Hippocampal formation (tissue), 2 donors: ENCODE measurements at places on chromosomes 5 and 9.

DNA sequence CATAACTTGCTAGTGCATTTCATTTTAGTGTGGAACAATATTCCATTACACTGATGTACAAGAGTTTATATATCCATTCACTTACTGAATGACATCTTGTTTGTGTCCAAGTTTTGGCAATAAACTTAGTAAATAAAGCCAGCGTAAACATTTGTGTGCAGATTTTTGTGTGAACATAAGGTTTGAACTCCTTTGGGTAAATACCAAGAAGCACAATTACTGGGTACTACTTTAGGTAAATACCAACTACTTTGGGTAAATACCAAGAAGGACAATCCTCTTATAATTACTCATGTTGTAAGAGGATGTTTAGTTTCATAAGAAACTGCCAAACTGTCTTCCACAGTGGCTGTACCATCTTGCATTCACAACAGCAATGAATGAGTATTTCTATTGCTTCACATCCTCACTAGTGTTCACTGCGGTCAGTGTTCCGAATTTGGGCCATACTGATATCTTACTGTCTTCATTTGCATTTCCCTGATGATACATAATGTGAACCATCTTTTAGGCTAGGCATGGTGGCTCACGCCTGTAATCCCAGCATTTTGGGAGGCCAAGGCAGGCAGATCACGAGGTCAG is 2.3 kb upstream of the SYK start:
- DNase-seq = no peak

DNA sequence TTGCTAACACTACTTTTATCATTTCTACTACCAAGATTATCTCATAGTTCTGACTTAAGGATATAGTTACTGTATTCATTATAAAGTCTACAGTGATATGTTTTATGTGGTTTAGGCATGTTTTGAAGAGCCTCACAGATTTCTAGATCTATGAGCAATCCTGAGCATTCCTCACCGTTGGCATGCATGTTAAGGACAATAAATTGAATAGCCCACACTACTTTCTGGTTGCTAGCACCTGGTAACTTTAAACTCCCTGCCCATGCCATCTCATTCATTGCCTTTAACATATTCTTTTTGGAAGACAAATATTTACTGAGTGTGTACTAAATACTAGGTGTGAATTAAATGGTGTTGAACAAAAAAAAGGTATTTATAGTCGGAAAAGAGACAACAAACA is 868.1 kb upstream of the CDH9 start:
- no peak for DNase-seq

- DNase-seq = no peak
Measured at GRCh38 chr5:27494887-27495286, 456.5 kb upstream of the CDH9 start.

DNA sequence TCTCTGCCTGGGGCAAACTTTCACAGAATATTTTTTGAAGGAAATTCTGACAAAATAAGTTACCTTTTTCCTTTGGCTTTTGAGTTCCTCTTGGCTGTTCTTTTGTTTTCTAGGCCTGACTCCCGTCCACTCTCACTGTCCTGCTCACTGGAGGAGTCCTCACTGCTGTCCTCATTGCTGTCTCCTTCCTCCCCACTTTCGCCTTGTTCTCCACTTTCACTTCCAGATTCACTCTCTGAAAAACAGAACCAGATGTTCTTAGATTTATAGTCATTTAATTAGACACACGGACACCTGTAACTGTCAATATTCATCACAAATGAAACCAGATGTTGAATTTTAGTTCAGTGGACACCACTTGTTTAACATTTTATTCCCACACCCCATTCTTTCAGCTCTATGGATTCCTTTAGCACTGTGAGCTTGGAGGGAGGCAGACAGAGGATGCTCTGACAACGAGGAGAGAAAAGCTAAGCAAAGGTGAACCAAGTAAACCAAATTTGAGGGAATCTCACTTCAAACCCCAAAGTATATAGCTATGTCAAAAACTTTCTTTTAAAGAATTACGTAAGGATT is 180.7 kb downstream of the AP3B1 start:
- DNase-seq = no peak

DNA sequence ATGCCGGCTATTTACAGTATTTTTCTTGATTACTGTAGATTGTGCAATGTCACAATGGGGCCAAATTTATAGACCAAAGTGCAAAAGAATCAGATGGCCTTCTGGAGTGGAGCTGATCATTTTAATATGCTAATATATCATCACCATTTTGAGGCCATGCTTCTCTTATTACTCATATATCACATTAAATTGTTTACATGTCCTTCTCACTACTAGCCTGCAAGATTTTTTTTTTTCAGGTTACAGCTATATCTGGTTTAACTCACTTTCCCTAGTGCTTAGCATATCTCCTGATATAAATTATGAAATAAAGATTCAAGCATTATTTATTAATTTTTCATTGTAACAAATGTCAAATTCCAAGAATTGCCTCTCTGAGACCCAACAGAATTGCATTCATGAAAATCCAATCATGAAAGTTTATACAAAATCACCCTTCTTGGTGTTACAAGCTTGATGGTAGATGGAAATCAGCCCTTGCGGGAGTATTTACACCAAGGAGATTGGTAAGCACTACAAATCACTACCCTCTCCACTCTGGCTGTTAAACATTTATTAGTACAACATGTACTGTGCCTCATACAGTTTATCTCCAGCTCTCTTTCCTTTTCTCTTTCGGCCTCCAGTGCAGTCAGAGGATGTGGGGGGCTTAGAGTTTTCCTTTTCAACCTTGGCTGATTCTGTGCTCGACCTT is 703.9 kb downstream of the BRINP1 start:
- DNase-seq = no peak

DNA sequence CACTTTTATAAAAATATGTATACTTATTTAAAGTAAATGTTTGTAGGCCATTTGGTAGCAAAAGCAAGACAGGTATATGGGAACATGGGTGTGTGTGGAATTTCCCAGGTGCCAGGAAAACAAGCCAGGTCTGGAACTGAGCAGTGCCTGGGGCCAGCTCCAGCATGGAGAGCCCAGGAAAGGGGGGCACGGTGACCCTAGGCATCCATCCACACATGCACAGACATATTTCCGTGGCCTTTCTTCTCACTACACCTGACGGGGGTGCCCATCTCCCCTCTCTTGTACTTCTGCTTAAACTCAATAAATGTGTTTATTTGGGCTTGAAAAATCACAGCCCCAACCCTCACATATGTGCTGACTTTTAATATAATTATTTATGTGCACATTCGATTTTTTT is 31.2 kb upstream of the CXCL14 start:
- no peak for DNase-seq

DNA sequence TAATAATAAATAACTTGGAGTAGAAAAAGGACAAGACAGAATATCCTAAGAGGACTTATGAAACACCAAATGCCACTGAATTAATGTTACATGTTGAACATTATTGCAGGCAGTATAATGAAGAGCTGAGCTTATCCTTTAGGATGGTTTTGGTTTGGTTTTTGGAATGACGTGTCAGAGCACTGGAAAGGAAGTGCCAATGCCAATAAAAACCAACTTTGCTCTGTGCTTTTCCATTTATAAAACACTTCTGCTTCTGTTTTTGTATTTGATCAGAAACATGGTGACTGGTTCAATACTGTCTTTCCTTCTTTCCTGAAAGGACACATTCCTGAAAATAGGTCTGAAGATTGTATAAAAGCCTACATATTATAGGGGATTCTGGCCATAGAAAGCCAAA is 4.2 kb downstream of the MEGF10 start:
- no peak for DNase-seq

- no peak for DNase-seq
Measured at GRCh38 chr9:36968574-36969215, 65.4 kb downstream of the PAX5 start.

- DNase-seq = peak; percentile 11
Measured at GRCh38 chr9:31119890-31120454, 1264.5 kb upstream of the ACO1 start.

GRCh38 chr5:10364186-10364689 is 10.7 kb downstream of the MARCHF6 start:
- no peak for DNase-seq

DNA sequence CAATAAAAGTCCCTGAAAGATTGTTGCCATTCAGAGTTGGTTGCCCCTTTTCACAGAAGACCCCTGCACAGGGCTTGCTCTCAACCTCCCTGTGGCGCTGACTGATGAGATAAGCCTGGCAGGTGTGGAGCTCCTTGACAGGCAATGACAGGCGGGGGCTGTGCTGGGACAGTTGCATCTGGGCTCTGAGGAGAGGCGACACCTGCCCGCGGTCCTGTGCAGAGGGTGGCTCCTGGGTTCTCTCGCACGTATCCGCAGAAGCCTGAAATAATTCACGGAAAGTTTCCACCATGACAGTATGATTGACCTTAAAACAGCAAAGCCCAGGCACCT is 19.8 kb upstream of the EXOC3 start:
- DNase-seq = no peak

- DNase-seq = no peak
Measured at GRCh38 chr9:77595426-77596095, 52.6 kb downstream of the GNA14 start.

- DNase-seq = no peak
Measured at GRCh38 chr9:15077946-15078729, 167.9 kb upstream of the FREM1 start.

DNA sequence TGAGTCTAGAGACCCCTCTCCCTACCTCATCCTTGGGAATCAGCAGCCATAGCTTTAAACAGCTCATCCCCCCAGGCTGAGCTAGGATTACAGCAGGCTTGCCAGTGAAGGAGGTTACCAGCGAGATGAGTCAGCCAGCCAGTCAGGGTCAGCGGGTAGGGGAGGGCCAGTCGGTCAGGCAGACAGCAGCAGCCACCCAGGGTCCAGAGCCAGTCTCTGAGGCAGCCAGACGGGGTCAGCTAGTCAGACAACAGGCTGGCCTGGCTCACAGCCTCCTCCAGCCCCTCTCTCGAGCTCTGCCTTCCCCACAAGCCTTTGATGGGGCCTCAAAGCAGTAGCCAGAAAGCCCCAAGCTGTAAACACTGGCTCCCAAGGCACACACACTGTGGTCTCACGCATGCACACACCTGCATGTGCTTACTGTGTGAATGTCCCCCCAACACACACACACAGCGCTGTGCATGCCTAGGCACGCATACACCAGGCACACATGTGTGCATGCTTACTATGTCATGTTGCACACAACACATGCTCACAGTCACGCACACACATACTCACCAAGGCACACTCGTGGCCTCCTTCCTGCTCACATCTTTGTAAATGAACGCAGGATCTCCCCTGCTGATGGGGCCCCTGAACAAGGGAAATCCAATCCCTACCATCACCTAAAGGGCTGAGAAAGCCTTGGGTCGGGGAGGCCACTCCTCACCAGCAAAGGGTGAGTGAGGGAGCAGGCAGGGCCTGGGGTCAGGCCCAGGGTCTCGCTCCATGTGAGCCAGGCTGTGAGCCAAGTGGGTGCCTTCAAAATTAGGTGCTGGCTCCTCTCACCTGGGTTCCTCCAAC is 28.2 kb upstream of the CPLX2 start:
- no peak for DNase-seq

DNA sequence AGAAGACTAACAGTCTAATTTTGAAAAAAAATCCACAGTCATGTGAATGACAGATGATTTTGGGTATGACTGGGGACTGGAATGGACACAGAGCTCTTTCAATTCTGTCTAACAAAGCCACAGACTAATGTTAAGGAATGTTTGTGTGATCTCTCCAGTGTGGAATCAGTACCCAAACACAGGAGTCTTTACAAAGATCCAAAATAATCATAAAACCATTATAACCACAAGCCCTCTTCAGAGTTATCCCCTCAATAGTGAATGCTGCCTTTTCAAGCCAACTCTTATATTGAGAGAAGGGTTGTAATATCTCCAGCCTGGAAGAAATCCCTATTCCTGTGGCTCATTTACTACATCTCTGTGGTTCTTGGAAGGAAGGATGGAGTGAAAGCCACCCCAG is 552.0 kb upstream of the CLINT1 start:
- DNase-seq = no peak

DNA sequence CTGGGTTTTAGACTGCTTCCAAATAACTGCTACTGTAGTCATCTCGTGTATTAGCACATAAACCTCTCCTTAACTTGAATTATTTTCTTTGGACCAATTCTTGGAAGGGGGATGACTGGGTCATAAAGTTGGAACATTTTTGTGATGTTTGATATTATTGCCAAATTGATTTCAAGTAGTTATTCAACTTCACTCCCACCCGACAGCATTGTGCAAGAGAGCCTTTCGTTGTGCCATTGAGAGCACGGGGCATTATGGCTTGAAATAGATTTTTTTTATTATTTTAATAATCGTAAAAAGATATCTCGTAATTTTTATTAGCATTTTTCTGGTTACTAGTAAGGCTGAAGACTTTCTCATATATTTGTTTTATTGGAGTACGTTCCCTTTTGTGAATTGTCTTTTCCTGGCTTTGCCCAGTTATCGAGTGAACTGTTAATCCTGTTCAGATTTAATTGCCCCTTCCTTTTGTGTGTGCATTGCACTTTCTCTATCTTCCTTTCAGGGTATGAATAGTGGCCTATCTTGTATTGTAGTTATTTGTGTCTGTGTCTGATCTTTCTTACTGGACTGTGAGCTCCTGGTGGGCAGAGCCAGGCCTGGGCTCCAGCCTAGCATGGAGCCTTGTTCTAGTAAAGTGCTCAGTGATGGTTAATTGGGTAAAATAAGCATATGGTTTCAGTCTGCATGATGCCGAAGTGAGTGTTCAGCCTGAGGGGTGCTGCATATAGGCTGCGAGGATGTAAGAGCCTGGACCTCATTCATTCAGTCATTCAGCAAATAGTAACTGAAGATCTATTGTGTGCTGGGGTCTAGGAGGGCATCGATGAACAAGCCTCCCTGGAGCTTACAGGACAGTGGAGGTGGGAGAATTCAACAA is 93.5 kb upstream of the SHB start:
- DNase-seq = no peak

DNA sequence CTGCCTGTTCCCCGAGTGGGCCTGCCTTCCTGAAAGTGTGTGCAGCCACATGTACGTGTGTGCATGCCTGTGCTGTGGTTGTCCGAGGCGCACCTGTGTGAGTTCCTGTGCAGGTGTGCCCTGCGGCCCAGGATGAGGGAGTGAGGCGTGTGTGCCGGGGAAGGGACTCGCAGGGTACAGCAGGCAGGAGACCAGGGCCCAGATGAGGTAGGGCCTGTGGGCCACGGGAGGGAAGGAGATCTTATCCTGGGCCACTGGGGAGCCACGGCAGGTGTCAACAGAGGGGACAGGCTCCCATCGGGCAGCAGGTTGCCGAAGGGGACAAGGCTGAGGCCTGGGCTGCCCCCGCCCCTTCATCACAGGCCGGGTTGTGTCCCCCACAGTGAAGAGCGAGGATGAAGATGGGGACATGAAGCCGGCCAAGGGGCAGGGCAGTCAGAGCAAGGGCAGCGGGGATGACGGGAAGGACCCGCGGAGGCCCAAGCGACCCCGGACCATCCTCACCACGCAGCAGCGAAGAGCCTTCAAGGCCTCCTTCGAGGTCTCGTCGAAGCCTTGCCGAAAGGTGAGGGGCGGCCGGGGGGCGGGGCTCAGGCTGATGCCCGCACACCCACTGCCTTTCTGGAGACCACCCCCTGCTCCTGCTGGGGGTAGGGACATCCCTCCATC is 79.2 kb downstream of the LMX1B start:
- no peak for DNase-seq

DNA sequence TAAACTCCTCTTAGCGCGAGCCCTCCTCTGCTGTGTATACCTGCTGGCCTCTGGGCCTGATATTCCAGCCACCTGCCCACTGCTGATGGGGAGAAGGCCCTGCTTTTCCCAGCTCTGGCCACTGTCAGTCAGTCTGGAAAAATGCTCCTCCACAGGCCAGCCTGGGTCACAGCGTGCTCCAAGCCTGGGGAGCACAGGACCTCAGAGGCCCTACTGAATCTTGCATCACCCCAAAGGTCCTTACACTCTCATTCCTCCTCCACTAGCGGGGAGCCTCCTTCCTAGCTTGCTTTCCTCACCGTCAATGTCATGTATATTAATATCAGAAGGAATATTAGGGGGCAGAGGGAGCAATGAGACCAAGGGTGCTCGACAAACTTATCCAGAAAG is 73.7 kb downstream of the SHB start:
- no peak for DNase-seq
